Activated CD4-positive, alpha-beta T cell treated with anti-CD3 and anti-CD28 coated beads, Interleukin-2, amount 10 ng/mL, durations not matched to agents 24 days and 14 days (primary cell): ENCODE measurements at places on chromosomes 11 and 22.
A peak's percentile ranks its signal among the peaks of the same experiment; 100 is the strongest.

- peak; percentile 79 for DNase-seq
Measured at GRCh38 chr11:95703049-95703448, 86.5 kb downstream of the FAM76B start.

- DNase-seq = no peak
Measured at GRCh38 chr11:98455500-98456307, 565.0 kb upstream of the CNTN5 start.

GRCh38 chr11:14975252-14975587, 3.1 kb upstream of the CALCA start:
- DNase-seq = no peak

- no peak for DNase-seq
Measured at GRCh38 chr11:33413301-33413700, 156.1 kb downstream of the HIPK3 start.

DNA sequence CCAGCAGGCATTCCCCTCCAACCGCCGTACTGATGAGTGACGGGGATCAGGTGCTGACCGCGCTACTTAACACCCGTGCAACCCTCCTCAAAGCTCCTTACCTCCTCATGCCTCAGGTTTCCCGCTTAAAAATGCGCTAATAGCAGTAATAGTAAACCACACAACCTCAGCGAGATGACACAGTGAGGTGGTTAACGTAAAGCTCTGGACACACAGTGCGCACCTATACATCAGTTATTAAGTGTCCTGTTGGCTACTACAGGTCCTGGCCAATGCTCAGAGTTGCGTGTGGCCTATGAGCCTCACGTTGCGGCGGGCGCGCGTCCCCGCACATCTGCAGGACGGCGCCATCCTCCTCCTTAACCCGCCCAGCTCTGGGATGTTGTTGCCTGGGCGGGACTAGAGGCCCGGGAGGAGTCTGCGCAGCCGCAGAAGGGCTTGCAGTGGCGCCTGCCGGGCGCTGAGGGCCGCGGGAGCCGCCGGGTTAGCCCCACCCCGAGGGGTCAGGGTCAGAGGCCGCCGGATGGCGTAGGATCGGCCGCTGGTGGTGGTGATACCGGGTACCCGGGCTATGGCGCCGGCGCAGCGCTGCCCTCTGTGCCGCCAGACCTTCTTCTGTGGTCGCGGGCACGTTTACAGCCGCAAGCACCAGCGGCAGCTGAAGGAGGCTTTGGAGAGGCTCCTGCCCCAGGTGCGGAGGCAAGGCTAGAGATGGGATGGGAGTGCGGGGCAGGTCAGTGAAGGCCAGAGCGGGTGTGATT, at the start of gene CENATAC:
TSS of gene CENATAC (plus strand) at position 512 of the 761 bp plus-strand sequence. CDS start at position 572, 60 bp downstream.
- DNase-seq = peak; percentile 99

- DNase-seq = no peak
Measured at GRCh38 chr11:129825380-129825779, 9.7 kb downstream of the TMEM45B start.

DNA sequence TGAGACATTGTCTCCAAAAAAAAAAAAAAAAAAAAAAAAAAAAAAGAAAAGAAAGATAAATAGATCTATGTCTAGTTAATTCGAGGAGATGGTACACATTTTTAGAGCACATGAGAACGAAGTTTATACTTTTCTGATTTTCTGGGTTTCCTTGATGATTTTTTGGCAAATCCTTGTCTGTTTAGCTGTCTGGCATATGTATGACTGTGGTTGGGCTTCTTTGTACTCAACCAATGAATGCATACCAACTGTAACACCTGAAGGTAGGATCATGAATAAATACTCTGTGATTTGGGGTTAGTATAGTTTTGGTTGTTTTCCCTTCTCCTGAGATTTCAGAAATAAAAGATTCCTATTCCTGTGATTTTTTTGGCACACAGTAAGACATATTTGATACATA, 63.1 kb downstream of the ARHGEF12 start:
- no peak for DNase-seq

DNA sequence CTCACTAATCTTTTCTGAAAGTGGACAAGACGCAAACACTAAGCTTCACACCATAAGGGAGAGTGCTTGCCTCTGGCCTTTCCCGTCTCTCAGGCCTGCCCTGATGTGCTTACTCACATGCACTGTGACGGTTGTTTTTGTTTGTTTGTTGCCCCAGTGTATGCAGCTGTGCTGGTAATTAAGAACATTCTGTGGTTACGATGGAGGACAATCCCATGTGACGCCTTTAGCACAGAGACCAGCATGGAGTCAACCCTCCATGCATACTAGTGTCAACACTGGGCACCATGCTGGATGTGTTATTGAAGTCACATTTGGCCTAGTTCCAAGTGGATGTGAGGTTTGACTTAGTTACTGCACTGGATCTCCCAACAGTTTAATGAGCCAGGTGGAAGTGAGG, 27.8 kb upstream of the CDON start:
- DNase-seq = no peak

DNA sequence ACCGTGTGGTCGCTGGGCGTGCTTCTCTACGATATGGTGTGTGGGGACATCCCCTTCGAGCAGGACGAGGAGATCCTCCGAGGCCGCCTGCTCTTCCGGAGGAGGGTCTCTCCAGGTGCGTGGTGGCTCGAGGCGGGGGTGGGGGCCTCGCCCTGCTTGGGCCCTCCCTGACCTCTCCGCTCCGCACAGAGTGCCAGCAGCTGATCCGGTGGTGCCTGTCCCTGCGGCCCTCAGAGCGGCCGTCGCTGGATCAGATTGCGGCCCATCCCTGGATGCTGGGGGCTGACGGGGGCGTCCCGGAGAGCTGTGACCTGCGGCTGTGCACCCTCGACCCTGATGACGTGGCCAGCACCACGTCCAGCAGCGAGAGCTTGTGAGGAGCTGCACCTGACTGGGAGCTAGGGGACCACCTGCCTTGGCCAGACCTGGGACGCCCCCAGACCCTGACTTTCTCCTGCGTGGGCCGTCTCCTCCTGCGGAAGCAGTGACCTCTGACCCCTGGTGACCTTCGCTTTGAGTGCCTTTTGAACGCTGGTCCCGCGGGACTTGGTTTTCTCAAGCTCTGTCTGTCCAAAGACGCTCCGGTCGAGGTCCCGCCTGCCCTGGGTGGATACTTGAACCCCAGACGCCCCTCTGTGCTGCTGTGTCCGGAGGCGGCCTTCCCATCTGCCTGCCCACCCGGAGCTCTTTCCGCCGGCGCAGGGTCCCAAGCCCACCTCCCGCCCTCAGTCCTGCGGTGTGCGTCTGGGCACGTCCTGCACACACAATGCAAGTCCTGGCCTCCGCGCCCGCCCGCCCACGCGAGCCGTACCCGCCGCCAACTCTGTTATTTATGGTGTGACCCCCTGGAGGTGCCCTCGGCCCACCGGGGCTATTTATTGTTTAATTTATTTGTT, 2.4 kb downstream of the PIM3 start:
- DNase-seq = no peak

DNA sequence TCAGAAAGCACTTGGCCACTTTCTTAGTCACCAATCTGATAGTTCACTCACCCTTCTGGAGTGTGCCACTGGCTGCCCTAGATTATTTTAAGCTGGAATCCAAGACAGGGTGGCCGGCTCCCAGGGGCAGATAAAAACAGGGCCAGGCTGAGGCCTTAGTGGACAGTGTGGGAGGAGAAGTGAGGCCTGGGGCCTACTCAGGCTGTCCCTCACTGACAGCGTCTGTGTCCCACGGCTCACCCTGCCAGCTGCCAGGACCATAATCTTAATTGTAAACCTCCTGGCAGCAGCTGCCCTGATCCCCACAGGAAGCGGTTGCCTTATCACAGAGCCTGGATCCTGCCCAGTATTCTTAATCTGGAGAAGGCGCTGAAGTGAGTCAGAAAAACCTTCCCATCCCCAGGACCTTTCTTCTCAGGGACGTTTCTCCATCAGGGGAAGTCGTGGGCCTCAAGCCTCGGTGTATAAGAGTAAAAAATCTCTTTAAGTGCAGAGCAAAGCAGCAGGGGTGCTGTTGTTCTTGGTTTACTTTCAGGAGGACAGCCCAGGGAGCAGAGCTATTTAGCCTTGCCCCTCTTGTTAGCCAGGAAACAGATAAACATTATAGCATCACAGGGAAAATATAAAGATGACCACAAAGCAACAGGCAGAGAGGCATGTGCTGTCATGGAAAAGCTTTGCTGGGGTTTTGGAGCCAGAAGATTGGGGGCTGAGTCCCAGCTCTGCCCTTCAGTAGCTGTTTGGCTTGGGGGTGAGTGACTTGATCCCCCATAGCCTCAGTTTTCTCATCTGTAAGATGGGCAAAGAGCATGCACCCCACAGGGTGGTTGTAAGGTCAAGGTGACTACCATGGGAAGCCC, 39.6 kb downstream of the TSPAN18 start:
- DNase-seq = no peak

DNA sequence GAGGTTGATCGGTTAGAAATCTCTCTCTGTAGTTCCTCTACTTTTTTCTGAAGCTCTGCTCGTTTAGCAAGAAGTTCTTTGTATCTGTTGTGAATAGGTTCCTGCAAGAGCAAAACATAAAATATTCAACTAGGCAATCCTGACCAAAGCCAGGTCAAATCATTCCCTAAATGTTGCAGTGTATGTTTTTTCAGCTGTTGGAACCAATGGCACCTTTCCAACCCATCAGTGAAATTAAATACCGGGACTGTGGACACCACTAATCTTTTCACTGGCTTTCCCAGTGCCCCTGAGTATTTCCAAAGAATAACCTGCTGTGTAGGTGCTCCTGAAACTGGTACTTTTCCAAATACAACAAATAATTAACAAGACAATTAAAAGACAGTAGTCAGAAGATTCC, 45.1 kb downstream of the CEP57 start:
- DNase-seq = no peak

GRCh38 chr11:82890936-82891335, 9.3 kb downstream of the PRCP start:
- DNase-seq = no peak

DNA sequence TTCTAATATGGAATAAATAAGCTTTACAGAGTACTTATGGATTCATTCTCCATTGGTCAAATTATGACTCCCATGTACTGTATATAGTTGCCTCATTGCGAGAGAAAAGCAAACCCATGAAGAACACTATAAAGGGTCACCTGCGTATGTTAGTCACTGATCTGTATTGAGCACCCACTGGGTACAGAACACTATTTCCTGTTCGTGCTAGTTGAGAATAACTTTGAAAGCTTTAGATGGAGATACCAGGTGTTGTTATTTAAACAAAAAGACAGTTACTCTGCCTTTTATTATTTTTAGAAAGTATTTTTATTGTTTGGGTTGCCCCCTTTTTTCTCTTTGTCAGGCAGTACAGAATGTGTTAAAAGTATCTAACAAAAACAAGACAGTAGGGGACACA, 79.9 kb downstream of the DEUP1 start:
- no peak for DNase-seq

GRCh38 chr11:121615501-121615900, 162.7 kb upstream of the SORL1-AS1 start:
- no peak for DNase-seq

DNA sequence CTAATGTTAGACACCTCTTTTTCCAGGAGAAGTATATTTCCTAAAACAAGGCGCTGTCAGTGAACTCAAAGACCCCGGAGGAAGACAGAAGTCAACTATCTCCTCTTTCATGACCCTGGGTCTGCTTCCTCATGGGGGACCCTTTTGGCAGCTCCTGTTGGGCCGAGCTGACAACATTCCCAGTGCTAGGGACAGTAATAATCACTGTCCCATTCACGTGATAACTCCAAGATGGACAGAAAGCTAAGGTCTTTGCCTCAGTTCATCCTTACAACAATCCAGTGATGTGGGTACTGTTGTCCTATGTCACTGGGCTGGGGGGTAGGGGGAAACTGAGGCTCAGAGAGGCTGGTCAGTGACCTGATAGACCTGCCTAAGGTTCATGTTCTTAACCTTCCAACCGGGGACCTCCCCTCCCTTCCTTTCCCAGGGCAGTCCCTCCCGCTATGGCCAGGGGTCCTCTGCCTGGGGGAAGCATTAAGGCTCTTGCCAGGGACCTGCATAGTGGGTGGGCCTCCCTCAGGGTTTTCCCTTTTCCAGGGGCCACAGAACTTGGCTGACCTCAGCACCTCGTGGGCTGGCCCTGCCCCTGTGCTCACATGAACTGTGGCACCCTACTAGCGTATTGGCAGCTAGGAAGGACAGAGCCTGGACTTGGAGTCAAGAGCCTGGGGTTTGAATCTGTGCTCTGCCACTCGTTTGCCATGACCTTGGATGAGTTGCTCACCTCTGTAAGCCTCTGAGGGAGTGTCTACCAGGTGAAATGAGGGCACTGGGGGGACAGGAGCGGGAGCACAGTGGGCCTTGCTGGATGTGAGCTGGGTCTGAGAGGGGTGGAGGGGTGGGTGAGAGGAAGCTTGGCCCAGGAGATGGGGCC, 53.6 kb downstream of the LRRC32 start:
- DNase-seq = no peak

DNA sequence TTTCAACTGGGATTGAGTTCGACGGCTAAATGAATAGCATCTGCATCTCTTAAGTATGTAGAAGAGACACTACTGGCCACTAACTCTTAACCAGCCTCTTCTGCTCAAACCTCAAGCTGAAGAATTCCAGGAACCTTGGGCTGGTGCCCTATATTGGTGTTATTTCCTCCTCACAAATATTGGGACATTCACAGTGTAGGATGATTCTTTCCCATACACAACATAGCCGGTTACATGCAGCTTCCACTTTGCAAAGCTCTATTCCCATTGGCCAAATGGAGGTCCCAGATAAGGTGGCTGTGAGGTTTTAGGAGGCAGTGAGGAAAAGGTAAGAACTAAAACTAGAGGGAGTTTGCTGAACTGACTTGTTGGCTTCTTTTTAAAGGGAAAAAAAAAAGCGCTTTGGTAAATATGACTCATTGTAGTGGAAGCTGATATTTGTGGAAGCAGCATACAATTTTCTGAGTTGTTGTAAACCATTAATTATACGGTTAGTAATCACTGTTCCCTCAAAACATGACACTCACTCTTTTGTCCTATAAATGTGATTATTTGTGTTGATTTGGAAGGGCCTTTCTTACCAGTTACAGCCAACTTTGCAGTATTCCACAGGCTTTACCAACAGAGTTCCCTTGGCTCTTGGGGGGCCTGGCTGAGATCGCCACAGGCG, 17.6 kb downstream of the C22orf31 start:
- DNase-seq = no peak
